ENCODE measurements at places on chromosomes 4 and X.

DNA sequence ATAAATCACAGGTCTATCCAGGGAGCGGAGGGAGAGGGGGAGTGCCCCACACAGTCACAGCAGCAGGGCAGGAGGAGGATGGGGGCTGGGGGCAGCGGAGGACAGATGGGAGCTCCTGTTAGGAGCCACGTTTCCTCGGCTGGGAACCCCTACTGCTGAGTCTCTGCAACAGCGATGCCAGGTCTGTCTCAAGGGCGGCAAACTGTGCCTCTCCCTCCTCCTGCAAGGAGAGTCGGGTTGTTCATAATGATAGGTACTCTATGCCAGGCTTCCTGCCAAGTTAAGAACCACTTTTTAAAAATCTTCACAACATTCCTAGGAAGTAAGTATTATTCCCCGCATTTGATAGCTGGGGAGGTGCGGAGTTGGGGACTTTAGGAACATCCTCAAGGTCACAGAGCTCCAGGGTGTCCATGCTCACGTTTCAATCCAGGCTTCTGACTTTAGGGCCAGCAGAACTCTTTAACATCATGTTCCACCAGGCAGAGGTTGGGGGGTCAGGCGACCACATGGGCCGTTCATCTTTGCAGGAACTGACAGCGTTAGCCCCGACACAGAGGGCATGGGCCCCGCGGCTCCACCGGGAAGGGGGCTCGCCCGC is 98.3 kb upstream of the MAML3 start:
- no peak for DNase-seq

- DNase-seq, result no peak
Measured at GRCh38 chr4:172379834-172380233, 566.6 kb downstream of the GALNTL6 start.

DNA sequence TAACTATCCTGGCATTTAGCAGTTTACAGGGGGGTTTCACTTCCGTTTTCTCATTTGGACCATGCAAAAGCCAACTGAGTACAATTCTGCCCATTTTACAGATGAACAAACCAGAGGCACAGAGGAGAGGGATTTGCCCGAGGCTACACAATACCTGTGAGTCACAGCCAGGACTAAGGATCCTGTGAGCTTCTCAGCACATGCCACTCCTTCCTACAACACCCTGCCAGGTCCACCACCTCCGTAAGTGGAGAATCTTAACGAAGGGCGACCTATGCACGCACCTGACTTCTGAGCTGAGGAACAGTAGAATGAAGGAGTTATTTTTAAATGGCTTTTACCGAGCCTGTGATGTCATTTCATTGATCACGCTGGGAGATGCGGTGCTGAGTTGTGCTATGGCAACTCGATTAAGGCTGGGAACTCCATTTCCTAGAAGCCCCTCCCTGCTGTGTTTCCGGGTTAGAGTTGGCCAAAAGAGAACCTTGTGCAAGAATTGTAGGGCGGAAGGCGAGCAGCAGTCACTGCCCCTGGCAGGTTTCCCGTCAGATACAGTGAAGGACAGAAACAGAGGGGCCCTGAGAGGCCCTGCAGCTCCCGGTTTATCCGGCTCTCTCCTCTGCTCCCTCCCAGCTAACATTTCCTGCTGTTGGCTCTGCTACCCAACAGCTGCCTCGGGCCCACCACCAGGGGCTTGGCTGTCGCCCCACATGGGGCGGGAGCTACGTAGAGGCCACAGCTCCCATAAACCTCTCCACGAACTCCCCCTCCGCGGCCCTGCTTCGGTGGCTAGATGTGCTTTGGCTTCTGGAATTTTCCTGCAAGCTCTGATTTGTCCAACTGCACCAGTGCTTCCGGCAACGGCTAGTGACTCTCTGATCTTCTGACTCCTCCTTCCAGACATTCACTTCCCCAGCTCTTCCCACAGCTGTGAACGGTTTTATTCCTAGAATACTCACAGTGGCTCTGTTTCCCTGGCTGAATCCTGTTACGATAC is 75.1 kb upstream of the USP9X start:
- DNase-seq, result no peak

DNA sequence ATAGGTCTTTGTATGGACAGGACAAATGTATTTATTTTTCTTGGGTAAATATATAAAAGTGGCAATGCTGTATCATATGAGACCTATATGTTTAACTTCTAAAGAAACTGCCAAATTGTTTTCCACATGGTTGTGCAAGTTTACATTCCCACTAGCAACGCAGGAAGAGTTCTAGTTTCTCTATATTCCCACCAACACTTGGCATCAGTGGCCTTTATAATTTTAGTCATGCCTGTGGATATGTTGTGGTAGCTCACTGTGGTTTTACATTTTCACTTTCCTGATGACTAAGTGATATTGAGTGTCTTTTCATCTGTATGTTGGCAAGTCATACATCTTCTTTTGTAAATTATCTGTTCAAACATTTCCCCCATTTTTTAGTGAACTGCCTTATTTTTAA is 126.0 kb downstream of the EMCN start:
- DNase-seq, result no peak

GRCh38 chrX:41116948-41117347 is 31.7 kb downstream of the USP9X start:
- DNase-seq, result no peak
